DMS79 (cell line): ENCODE measurements at places on chromosomes 13 and 19.

GRCh38 chr19:5271145-5271544 lies 69.5 kb downstream of the PTPRS start:
- DNase-seq, result no peak

DNA sequence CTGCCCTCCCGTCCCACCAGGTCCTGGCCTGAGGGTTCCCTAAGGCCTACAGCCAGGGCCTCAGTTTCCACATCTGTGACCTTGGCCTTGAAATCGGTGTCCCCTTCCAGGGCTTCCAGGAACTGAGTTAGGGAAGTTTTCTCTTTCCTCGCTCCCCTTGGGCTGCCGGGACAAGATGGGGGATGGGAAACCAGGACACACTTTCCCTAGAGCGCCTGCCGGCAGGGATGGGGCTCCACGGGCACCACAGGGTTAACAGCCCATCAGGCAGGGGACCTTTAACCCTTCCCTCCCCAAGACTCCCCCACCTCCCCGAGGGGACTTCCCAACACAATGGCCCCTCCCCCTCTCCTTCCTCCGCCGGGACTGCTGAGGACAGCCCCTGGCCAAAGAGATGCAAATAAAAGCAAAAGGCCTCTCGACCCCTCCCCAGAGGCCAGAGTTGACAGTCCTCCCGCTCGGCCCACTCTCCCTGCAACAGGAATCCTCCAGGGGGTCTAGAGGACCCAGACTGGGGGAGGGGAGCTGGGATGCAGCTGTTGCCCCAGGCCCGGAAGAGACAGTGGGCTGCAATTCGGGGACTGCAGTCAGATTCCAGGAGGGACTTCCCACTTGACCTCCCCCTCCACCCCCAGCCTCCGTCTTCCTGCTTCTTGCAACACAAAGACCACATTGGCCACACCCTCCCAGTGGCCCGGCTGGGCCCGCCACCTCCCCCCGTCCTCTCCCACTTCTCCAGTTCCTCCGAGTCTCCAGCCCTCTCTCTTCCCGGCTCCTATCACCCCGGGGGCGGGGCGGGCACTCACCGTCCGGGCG lies 3.4 kb downstream of the BBC3 start:
- DNase-seq, result peak; percentile 50

GRCh38 chr19:45954156-45954555 lies 19.5 kb downstream of the NOVA2 start:
- DNase-seq, result peak; percentile 83

DNA sequence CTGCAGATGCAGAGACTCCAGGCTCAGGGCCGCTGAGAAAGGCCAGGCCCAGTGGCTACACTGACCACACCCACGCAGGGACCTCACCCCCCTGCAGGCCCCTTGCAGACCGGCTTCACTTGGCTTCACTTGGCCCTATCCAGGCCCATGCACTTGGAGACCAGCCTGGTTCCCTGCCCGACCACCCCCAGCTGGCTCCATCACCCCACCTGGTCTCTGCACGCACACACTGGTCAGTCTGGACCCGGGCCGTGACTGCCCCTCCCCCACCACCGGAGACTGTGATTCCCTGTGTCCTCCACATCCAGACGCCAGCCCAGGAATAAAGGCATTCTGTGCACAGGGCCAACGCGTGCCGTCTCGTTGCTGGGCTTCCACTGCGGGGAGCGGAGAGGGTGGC lies 4.9 kb upstream of the EBI3 start:
- DNase-seq, result no peak

DNA sequence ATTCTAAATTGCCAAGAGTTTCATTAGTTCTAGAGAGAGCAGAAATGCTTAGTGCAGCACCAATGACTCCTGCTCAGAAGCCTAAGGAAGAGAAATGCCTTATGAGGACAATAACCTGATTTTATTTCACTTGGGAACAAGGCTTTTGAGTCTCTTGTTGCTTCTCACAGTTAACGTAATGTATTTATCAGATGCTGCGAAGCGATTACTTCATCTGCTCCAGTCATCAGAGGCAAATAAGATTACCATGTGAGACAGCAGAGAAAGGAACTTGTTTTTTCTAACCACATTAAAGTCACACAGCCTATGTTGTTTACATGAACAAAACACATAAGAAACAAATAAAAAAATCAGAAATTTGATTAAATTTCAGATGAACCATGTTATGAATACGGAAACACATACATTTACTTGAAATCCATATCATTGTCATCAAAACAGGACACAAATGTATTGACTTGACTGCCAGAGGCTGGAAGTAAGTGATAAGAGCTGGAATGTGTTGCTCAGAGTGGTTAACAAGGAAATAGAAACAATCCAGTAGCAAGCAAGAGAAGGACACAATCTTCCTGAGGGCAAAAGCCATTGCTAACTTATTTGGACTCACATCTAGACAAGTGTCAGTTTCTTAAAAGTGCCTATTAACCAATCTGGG lies 147.3 kb downstream of the LHFPL6 start:
- no peak for DNase-seq

GRCh38 chr13:51881296-51881695 lies 19.5 kb downstream of the CCDC70 start:
- no peak for DNase-seq

GRCh38 chr13:74203576-74203975 lies 69.4 kb upstream of the KLF12 start:
- no peak for DNase-seq

- no peak for DNase-seq
These were observed 27.8 kb upstream of the CASP14 start for GRCh38 chr19:15021286-15022007.

DNA sequence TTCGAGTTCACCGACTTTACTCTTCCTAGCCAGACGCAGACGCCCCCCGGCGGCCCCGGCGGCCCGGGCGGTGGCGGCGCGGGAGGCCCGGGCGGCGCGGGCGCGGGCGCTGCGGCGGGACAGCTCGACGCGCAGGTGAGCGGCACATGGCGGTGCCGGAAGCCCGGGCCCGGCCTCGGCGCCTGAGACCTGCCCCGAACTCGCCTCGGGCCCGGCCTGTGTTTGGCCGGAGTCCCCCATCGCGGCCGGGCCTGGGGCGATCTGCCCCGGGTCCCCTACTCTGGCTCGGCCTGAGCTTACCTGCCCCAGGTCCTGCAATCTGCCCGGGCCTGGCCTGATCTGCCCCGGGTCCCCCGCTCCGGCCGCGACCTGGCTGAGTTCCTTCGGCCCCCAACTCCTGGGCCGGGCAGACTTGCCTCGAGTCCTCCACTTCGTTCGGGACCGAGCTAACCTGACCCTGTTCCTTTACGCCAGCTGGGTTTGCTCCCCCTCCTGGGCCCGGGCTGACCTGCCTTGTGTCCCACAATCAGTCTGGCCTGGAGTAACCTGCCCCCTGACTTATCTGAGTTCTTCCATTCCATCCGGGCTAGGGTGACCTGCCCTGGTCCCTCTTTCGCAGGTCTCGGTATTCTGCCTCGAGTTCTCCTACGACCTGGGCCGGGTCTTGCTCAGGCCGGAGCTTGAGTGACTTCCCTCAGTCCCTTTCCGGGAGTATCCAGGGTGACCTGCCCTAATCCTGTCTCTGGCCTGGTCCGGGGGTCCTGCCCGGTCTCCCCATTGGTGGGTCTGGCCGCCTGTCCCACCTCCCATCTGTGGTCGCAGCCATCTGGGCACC lies 764 bp downstream of the UPF1 start:
- DNase-seq, result no peak

GRCh38 chr13:27868641-27869435 lies 51.0 kb upstream of the PDX1 start:
- no peak for DNase-seq

GRCh38 chr13:44906230-44906629 lies 83.0 kb downstream of the NUFIP1 start:
- DNase-seq, result no peak

DNA sequence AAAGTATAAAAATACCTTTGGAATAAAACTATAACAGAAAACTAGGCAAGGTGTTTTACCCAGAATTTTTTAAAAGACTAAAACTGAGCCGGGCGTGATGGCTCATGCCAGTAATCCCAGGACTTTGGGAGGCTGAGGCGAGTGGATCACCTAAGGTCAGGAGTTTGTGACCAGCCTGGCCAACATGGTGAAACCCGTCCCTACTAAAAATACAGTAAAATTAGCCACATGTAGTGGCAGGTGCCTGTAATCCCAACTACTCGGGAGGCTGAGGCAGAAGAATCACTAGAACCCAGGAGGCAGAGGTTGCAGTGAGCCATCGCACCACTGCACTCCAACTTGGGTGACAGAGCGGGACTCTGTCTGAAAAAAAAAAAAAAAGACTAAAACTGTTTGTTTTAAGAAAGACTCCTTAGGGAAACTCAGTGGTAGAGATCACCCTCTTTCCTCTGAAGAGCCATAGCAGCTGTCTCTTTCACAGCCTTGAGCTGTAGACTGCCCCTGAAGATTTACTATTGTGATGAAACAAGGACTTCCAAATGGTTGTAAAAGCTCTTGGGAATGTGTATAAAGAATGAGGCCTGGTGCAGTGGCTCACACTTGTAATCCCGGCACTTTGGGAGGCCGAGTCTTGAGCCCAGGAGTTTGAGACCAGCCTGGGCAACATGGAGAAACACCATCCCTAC lies 14.7 kb upstream of the KCTD4 start:
- no peak for DNase-seq

DNA sequence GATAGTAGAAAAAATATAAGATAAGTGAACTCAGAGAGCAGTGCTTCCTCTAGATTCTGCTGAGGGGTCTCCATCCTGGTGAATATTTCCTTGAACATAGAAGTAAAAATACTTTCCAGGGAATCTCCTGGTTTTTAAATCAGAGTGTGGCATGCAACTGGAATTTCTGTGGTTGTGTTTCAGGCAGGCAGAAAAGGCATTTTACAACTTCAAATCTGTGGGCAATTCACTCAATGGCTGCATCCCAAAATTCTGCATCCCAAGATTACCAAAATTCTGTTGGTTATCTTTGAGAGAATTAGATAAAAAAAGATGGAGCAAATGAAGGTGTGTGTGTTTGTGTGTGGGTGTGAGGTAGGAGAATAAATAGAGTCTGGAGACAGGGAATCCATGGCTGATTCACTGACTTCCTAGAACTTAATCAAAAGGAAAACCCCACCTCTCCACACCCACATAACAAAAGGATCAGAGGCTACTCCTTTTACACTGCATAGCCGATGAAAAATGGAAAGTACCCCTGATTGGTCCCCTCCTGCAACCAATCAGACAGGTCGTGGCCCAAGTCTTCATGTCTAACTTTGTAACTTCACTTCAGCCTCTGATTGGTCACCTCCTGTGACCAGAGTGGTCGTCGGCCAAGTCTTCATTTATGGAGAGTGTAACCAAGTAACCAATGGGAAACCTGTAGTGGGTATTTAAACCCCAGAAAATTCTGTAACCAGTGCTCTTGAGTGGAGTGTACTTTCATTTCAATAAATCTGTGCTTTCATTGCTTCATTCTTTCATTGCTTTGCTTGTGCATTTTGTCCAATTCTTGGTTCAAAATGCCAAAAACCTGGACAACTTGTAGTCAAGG lies 112.8 kb downstream of the DLEU7 start:
- DNase-seq, result no peak
